ENCODE measurements at places on chromosomes 3 and 15. TPM values are rescaled to one million over a fixed set of nuclear protein-coding genes. Genes with fewer than 3 reads are reported as not detected.

DNA sequence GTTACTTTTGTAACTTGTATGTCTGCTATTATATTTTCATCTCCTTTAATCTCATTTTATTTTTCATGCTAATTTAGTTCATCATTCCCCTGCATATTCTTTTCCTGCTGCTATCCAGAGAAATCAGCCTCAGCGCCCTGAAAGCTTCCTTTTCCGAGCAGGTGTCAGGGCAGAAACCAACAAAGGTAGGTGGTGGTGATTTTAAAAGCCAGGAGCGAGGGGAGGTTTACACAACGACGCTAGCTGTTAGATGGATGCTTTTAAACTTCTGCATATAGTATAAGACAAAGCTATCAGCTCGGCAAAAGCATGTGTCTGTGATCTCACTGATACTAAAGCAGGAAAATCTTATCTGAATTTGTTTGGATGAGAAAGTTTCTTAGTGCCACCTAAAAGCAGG is 75.0 kb downstream of the LRCH3 start:
- no peak for DNase-seq

VEPH1 gene
- total RNA-seq, result not detected

- no peak for DNase-seq
Measured at GRCh38 chr3:30467596-30468238, 138.7 kb upstream of the TGFBR2 start.

DNA sequence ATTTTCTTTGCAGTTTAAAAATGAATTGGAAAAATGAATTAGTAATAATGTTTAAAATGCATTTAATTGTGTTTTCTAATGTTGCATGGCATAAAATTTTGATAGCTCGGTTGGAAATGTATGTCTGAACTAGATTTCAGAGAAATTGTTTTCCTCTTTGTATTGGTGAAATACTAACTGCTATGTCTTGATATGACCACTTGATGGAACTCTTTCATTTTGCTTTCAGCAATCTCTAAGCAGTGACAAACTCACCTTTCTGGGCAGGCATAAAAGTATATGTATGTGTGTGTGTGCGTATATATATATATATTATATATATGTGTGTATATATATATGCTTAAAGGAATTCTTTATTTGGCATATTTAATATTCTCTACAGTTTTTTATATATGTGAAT is 239.3 kb upstream of the ZNF717 start:
- DNase-seq, result peak; percentile 3

GRCh38 chr3:127479449-127479848 is 111.1 kb downstream of the TPRA1 start:
- DNase-seq, result no peak

- DNase-seq, result no peak
Measured at GRCh38 chr3:94179059-94179458, 116.2 kb downstream of the NSUN3 start.

DNA sequence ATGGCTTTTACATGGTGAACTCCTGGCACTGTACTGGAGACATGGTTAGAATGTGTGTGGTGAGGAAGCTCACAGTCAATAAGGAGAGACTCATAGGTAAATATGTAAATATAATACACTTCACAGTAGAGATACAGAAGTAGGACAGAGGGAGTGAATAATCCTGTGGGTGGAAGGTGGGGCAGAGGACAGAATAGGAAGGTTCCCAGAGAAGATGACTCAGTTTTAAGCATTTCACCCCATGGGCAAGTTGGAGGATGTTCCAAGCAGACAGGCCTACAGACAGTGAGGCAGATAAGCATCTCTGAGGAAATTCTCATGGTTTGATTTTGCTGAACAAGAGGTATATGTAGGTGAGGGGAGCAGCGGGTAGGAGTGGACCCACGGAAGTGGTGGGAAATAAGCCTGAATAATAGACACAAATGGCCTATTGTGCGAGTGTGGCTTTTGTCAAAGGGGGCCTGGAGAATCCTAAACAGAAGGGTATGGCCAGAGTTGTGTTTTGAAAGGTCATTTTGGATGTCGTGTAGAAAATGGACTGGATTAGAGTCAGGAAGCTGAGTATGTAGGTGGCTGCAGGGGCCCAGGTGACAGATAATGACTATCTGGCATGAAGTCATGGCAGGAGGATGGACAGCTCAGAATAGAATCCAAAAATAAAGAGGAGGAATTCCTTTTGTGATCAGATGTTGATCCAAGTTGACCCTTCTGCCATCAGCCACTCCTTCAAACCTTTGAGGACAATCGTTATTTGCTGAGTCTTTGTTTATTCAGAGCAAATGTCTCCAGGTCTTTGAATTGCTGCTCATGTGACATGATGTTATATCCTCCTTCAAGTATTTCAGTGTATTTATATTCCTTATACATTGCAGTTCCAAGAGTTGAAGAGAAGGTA is 97.3 kb upstream of the THRB start:
- no peak for DNase-seq

PLA1A gene
- not detected for total RNA-seq

DNA sequence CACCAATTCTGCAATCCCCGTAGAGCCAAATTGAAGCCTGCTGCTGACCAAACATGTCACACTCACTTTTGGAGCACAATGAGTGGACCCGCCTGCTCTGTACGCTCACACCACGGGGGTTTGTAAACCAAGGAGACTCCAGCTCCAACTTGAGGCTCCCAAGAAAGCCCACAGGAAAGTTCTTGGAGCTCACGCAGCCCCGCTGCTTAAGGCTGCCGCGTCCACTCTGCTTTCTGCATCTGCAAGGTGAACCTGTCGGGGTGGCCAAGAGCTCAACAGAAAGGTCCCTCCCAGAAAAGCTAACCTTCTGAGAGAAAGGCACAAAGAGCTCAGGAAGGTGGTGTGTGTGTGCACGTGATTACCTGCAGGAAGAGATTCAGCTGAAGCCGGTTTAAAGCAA is 94.9 kb downstream of the PCSK6 start:
- no peak for DNase-seq

DNAJC17 gene
- total RNA-seq, result 39.9 TPM

DNA sequence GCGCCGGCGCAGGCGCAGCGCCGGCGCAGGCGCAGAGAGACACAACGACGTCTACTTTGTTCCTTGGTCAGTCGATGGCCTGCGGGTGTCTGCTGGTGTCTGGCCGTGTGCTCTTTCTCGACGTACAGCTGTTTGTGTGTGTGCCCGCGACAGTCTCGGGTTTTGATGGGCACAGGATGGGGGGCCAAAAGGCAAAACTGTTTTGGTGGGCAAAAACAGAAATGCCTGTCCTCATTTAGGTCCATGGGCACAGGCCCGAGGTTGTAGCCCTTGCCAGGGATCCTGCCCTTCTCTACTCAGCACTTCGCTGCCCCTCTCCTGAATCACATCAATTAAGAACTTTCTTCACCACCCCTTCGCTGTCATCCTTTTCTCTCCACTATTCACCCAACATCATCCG is 184.8 kb upstream of the CHL1 start:
- DNase-seq, result no peak

All from OCI-LY7 (cell line).